Neural crest cell (in vitro differentiated cells): ENCODE measurements at places on chromosomes 13 and 19.

GRCh38 chr19:19274146-19274545 is 1.0 kb upstream of the TM6SF2 start:
- DNase-seq, result no peak

GRCh38 chr19:56083668-56084067 is 37.4 kb downstream of the ZNF787 start:
- no peak for DNase-seq

- DNase-seq, result no peak
Measured at GRCh38 chr13:39016087-39016486, 21.8 kb downstream of the PROSER1 start.

- no peak for DNase-seq
Measured at GRCh38 chr13:61727767-61728166, 312.1 kb upstream of the PCDH20 start.

DNA sequence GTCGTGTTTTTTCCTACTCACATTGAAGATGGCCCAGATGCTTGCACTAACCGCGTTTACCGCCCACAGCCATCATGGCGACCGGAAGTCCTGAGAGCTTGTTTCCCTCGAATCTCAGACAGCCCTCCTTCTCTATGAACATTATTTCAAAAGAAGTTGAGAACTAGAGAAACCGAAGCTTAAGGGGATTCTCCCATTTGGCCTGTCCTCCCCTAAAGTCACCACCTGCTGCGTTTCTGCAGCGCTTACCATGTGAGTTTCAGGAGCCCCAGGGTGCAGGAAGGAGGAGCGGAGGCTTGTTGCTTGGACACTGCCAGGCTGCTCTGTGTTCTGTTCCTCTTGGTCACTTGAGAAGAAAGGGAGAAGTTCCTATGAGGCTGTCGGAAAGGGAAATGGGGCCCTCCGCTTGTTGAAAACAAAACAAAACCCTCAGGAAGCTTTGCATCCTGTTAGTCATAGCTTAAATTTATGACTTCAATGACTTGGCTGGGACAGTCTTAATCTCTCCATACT is 6.2 kb downstream of the CARD8 start:
- no peak for DNase-seq

DNA sequence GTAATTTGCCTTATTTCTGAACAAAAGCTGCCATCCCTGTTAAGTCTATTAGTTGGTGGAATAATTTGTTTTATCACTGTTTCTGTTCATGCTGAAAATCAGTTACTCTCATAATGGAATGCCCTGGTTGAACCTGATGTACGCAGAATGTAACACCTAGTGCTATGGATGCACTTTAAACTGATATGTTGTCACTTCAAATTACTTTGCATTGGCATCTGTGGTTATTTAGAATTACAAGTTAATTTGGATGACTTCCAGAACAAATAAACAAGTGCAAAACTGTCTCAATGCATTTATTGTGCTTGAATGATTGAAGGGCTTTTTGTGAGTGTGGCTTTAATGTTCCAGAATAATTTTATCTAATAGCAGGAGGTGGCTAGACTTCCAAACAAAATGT is 368.2 kb upstream of the SLITRK5 start:
- no peak for DNase-seq

- no peak for DNase-seq
Measured at GRCh38 chr13:58048670-58049069, 417.1 kb downstream of the PCDH17 start.

- DNase-seq, result no peak
Measured at GRCh38 chr13:44236370-44236769, 137.3 kb upstream of the SERP2 start.

DNA sequence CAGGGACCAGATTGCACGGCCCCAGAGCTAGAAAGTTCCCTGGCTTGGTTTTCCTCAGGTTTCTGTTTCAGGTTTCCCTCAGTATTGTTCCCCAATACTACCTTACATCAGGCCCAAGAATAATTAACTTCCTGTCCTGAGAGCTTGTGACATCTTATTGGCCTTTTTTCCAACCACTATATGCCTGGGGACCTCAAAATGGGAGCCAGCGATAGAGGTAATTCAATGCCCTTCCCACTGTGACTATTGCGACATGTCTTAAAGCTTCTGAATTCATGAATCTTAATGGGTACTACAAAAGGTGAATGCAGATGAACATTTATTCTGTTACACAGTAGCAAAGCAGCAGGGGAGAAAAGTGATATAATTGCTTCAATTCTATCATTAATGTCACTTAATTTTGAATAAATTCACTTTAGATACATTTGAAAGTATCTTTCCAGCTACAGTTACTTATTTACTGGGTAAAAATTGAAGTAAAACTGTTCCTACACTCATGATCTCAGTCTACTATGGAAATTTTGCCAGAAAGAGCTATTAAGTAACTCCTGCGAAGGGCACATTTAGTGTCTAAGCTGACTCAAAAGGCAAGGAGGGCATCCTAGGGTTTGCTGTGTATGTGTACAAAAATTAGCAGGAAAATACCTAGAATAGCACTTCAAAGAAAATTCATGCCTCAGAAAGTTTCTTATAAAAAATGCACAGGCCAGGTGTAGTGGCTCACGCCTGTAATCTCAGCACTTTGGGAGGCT is 4.1 kb downstream of the CRYL1 start:
- DNase-seq, result no peak

GRCh38 chr19:46035986-46036743 is 4.6 kb downstream of the IGFL4 start:
- no peak for DNase-seq

DNA sequence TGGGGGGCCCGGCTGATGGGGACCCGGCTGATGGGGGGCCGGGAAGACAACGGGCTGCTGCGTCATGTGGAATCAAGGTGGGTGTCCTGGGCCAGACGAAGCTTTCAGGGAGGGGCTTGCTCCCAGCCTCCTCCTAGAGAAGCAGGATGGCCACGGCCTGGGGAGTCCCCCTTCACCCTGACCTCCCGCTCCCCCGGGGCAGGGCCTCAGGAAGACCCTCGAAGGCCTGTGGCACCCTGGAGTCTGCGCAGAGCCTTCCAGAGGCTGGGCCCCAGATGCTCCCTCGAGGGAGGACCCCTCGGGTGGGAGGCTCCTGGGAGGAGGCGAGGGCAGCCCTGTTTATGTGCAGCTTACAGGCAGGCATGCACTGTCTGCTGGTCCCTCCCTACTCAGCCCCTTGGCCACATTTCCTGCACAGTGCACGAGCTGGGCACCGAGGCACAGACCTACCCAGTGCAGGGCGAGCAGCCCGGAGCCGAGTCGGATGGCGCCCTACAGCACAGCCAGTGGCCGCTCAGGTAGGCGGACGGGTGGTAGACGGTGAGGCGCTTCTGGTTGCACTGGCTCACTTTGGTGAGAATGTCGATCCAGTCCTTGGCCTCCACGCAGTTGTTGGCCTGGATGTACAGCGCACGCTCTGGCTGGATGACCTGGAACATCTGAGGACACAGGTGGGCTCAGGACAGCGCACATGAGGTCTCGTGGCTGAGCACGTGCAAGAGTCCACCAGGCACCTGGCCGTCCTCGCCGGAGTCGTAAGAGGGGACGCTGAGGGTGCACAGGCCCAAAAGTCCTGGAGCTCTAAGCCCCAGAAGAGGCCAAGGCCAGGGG is 22.4 kb upstream of the C13orf46 start:
- DNase-seq, result no peak

DNA sequence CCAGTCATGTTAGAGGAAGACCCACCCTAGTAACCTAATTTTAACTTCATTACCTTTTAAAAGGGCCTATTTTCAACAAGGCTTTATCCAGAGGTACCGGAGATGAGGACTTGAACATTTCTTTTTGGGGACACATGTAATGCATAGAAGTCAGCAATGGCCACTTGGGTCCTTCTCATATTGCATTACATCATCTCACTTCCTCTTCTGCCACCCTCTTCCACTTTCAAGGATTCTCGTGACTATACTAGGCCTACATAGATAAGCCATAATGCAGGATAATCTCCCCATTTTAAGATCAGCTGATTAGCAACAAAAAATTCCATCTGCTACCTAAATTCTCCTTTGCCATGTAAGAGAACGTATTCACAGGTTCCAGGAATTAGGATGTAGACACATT is 557.2 kb downstream of the KCTD12 start:
- no peak for DNase-seq

DNA sequence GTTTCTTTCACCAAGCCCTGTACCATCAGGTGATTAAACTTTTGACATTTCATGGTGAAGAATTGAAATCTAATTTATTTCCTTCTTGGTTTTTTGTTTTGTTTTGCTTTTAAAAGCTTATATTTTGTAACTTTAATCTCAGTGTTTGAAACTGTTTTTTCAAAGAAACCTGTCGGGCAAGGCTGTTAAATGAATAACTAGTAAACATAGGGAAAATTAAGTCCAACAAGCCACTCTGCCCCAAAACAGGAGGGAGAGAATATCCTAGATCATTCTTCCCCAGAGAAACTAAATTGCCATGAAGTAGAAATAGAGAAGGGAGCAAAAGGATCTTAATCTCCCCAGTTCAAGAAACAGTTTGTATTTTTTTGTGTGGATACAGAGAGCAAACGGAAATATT is 98.2 kb downstream of the FREM2 start:
- no peak for DNase-seq
